ENCODE measurements at places on chromosomes 12 and 14.
A peak's percentile ranks its signal among the peaks of the same experiment; 100 is the strongest.

DNA sequence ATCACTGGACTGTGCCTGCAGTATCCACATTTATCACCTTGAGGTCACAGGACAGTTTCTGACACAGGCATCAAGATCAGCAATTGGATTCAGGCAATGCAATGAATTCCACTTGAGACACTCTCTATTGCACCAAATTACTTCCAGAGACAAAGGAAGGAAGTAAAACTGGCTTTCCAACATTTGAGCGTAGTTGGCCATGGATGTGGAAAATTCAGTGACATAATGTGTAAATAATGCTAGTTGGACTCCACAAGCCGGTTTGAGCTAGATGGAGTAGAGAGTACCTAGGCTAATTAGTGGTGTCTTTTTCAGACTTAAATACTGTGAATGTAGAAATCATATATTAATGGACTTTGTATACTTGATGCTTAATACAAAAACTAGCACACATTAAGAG is 168.3 kb upstream of the SYT1 start:
- DNase-seq: peak; percentile 4

GRCh38 chr12:117699575-117699974 is 269.2 kb downstream of the KSR2 start:
- no peak for DNase-seq

DNA sequence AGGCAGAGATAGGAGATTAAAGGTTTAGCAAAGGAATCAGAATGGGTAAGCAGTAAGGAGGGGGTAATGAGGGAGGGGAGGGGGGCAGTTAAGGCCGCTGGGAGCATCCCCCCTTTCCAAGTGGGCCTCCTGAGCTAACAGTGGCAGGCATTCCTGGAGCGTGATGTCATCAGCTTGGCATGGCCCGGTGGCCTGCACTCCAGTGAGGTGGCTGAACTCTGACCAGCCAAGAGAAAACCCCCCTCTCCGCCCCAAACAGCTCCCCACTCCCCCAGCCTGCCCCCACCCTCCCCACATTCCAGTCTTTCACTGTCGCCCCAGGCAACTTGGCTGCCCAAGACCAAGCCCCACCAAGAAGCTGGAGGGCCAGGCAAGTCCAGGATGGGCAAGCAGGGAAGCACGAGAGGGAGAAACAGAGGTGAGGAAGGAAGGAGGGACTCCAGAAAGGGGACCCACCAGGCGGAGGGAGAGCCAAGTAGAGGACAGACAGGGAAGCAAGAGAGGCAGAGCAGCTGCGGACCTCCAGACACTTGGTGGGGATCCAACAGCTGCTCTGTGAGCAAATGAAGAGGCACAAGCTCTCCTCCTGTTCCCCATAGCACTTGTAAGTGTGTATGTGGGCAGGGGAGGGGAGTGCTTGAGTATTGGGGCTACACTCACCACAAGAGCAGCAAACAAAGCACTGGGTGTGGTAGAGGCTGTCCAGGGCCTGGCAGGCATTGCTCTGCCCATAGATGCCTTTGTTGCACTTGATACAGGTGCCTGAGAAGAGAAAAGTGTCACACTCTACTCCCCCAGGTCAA is 4.5 kb downstream of the AJUBA start:
- peak; percentile 55 for DNase-seq

DNA sequence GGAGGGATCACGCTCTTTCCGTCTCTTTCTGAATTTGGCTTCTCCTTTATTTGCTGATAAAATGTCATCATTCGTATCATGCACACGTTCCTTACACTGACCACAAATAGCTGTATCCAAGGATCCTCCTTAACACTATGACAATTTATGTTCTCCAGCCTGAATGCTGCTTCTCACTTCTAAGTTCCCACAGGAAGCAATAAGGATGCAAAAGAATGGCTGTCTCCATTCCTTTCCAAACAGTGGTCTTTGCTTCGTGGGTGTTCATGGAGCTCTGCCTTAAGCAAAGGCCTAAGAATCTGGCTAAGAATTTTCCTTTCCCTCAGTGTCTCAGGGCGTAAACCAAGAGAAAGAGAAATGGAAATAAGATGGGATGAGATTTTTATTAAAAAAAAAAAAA is 200.2 kb downstream of the ITPR2 start:
- DNase-seq: no peak

DNA sequence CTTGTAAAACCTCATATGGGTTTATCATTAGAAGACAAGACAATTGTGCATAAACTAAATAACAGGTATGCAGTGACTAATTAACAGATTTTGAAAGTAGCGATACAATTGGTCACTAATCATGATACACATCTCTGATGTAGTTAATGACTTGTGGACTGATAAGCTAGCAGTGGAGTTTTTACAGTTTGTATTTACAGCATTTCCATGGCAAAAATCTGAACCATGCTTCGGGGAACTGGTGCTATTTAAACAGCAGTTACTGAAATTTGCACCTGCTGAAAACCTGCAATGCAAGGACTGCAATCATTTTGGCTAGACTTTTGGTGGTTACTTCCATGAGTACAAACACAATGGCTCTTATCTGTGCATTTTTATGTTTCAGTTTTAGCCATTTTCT is 471.2 kb downstream of the RERGL start:
- no peak for DNase-seq

DNA sequence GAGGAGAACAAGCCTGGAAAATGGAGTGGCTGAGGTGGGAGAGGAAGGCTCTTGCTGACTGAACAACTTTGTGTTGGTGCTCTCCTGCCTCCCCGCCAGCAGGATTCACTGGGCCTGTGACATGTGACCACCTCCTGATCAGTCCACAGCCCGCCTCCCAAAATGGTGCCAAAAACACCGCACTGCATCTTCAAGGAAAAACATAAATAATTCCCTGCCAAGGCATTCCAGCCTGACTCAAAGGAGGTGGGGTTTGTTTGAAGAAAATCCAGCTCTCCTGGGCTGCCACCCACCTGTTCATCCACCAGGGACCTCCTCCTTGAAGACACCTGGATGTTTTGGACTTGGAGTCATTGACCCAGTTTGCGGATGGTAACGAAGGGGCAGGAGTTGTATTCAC is 83.8 kb upstream of the PIWIL1 start:
- no peak for DNase-seq

GRCh38 chr12:45292486-45293195 is 76.7 kb downstream of the ANO6 start:
- DNase-seq: peak; percentile 42

GRCh38 chr12:125346362-125346761 is 281.1 kb downstream of the AACS start:
- no peak for DNase-seq

- DNase-seq: peak; percentile 25
Observed at GRCh38 chr12:19158923-19159322, 29.4 kb downstream of the PLEKHA5 start.

DNA sequence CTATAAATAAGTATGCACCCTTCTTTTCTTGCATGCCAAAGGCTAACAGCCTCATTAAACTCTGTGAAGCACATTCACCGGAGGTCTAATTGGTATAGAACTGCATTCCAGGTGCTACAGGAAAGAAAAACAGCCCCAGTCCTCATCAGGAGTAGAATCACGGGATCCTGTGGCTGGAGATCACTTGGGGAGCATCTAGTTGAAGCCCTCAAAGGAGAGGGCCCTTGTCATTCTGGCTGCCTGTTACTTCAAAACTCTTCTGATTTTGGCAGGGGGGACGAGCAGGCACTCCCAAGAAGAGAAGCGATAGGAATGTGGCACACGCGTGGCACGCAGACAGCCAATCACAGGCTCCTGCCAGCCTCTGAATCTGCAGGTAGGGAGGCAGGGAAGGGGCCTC is 154.4 kb downstream of the TTC7B start:
- no peak for DNase-seq

DNA sequence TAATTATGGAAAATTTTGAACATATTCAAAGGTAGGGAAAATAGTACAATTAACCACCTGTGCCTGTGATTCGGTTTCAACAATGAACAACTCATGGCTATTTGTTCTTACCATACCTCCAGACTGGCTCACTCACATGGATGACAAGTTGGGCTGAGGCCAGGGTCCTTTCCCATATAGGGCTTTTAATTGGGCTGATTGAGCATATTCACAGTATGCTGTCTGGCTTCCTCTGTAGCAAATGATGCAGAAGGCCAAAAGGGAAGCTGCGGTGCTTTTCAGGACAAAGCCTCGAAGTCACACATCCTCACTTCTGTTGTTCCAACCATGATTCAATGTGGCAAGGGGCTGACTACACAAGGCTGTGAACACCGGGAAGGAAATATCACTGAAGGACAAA is 297.5 kb upstream of the SLC16A7 start:
- DNase-seq: no peak

DNA sequence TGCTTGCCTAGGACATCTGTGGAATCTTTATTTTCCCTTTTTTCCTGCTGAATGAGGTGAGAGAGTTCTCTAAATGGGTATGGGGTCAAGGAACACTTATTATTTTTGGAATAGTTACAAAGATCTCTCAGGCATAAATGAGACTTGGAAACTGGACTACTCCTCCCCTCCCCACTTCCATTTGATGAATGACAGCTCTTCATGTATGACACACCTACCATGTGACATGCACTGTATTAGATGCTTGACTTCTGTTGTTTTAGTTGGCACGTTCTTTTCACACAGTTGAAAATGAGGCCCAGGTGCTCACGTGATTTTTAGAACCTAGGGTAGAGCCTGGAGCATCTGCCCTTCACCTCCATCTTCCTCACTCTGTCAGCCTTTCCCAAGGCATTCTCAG is 62.4 kb downstream of the VCPKMT start:
- no peak for DNase-seq

- DNase-seq: peak; percentile 66
Observed at GRCh38 chr12:55743406-55744339, 751 bp downstream of the GDF11 start.

DNA sequence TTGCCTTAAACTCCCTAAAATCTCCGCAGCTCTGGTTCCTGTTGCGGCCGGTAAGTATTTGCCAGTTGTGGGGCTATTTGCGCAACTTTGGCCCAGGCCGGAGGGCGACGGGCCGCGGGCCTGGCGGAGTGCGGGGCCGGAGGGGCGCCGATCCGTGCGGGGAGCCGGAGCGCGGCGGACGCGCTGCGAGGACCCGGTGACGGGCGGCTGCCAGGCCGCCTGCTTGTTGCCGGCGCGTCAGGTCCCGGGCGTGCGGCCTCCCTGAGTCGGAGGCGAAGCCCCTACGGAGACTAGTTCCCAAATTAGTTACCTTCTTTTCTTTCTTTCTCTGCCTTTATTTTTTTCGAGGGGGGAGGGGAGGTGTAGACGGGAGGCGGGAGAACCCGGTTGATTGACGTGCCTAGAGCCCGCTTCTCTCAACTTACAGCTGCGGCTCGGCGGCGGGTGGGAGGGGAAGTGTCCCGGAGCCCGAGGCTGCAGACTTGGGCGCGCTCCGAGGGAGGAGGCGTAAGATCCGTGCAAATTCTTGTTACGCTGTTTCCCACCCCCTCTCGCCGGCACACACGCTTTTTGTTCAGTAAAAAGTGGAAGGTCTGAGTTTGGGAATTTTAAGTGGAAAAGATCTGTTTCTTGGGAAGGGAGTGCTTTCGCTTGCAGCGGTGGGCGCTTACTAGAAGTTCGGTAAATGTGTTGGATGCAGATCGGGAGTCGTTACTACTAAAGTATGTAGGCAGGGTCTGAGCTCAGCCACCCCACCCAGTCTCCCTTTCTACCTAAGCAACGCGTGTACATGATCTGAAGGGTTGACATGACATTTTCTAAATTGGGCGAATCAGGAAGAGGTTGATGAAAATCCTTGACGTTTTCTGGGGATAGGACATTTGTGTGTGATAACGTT is 576 bp downstream of the ZBTB1 start:
- peak; percentile 79 for DNase-seq

DNA sequence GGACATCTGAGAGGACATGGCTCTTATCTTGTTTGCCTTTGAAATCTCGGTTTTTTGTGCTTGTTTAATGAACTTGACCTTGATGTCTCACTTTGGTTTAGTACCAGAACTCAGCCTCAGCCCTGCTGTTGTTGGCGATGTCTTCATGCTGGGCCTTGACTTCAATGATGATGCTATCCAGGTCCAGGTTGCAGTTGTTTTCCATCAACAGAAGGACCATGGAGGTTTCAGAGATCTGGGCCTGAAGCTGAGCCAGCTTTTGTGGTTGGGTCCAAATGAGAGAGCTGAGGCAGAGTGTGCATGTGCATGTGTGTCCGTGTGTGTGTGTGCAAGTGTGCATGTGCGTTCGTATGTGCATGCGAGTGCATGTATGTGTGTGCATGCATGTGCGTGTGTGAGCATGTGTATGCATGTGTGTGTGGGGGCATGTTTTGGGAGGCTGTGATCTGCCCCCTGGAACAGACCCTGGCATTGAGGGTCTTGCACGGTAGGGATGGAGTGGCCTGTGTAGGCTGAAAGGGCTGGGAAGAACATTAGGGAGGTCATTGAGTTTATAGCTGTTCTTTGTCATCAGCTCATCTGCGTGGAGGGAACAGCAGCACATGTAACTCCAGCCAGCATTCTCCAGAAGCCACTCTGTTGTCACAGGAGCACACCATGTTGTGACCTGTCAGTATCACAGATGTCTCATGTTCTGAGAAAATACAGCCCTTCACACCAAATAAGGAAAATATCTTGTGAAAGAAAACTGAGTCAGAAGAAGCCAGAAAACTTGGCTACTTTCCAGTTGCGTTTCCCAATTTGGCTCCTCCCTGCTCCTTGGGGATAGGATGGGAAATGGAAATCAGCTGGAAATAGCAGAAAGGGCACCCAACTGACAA is 10.0 kb upstream of the KRT82 start:
- peak; percentile 98 for DNase-seq

GRCh38 chr14:100156776-100157175 is 2.7 kb downstream of the DEGS2 start:
- no peak for DNase-seq
